ENCODE measurements at places on chromosomes 1 and 21.

- DNase-seq: no peak
Observed at GRCh38 chr1:193234530-193234929, 48.1 kb upstream of the B3GALT2 start.

GRCh38 chr1:20150969-20151368, 11.8 kb downstream of the PLA2G2F start:
- no peak for DNase-seq

- DNase-seq: no peak
Observed at GRCh38 chr1:227541796-227542152, 21.6 kb upstream of the ZNF678 start.

DNA sequence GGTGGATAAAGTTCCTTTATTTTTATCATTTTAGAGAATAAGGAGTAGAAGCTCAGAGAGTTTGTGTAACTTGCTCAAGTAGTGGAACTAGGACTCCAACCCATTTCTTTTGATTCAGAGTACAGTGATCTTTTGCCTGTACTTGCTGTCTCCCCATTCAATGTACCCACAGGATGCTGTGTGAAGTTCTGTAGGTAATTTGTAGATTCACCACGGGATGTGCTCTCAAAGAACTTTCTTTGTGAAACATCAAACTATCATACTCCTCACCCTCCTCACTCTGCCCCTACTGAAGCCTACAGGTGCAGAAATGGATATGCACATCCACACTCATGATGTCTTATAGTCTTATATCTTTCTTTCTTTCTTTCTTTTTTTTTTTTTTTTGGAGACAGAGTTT, 65.8 kb upstream of the HSPA13 start:
- no peak for DNase-seq

GRCh38 chr1:234114648-234115307, 210.3 kb downstream of the SLC35F3 start:
- peak; percentile 70 for DNase-seq

DNA sequence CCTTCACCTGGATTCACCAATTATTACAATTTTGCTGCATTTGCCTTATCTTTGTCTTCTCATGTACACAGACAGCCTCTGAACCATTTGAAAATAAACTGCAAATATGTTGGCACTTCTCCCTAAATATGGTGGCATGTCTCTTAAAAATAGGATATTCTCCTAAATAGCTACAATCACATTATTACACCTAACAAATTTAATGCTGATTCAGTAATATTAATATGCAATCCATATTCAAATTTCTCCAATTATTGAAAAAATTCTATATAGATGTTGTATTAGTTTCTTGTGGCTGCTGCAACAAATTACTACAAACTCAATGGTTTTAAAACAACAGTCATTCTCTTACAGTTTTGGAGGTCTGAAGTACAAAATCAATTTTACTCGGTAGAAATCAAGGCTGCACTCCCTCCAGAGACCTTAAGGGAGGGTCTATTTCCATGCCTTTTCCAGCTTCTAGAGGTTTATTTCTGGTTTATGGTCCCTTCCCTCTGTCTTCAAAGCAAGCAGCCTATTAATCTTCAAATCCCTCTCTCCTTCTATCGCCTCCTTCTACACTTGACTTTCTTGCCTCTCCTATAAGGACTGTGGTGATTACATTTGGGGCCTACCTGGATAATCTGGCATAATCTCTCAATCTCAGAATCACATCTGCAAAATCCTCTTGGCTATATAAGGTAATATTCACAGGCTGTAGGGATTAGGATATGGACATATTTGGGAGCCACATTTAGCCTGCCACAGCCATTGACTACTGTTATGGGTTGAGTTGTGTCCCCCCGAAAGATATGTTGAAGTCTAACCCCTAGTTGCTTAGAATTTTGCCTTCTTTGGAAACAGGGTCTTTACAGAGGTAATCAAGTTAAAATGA, 52.5 kb upstream of the BOLA1 start:
- no peak for DNase-seq

- DNase-seq: no peak
Observed at GRCh38 chr1:15124362-15125100, 29.0 kb upstream of the TMEM51 start.

DNA sequence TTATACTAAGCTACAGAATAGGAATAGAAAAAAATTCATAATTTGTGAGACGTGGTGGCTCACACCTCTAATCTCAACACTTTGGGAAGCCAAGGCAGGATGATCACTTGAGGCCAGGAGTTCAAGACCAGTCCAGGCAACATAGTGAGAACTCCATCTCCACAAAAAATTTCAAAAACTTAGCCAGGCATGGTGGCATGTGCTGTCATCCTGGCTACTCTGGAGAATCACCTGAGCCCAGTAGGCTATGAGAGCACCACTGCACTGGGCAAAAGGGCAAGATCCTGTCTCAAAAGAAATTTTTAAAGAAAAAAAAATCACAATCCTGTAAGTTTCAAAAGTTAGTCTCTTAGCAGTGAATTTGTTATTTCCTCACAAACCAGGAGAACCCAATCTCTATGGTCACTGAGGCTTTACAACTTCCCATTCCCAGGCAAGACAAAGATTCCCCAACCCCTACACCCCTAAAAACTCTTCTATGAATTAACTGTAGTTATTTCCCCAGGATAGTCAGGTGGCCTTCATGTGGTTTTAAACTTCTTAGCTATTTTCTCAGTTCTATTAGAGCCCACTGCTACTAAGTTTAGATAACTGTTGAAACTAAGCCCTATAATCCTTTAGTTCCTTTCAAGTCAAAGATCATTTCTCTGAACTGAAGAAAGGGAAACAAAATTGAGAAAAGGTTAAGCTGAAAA, 74.5 kb downstream of the FOXJ3 start:
- no peak for DNase-seq

DNA sequence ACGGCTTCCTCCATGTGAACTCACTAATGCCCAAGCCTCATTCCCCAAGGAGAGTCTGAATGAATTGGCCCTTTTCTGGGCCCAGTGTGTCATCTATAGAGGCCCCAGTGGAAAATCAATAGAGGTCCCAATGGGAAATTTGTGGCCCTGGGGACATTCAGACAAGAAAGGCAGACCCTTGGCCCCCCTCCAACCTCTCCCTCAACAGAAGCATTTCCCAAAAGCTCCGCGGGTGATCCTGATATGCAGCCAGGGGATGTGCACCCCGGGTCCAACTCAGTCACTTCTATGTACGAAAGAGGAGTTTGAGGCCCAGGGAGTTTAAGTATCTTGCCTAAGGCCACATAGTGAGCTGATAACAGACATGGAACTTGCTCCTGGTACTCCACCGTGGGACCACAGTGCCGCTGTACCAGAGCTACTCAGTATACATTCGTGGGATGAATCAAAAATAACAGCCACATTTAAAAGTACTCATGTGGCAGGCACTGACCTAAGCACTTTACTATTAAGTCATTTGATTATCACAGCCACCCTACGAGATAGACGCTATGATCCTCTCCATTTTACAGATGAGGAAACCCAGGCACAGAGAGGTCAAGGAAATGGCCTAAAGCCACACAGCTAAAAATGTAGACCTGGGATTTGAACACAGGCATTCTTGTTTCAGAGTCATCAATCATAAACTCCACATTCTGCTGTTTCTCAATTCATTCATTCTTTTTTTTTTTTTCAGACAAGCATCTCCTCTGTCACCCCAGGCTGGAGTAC, 8.5 kb downstream of the EPHA2 start:
- no peak for DNase-seq

DNA sequence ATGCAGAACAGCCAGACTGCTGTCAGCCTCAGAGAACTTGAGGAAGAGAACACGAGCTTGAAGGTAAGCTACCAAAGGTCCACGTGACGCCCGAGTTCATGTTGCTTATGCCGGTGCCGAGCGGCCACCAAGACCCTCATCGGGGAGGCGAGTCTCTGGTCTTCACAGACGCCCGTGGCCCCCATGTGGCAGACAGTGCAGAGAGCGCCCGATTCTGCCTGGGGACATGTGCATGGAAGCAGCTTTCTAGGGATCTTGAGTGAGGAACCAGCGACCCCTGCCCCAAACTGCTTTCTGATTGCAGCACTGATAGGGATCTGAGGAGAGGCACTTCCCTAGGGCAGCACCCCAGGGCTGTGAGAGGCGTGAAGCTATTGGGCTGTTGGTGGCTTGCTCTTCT, 56.3 kb upstream of the DIP2A start:
- no peak for DNase-seq

All from suppressor macrophage treated with lipopolysaccharide for 1 hour (primary cell).